ENCODE measurements at places on chromosomes 16 and 17. TPM values are rescaled to one million over a fixed set of nuclear protein-coding genes. Genes with fewer than 3 reads are reported as not detected.

- DNase-seq = no peak
Observed at GRCh38 chr17:81110488-81111040, 54.7 kb upstream of the PVALEF start.

- DNase-seq = no peak
Observed at GRCh38 chr16:1610899-1611632, 806 bp downstream of the IFT140 start.

DNA sequence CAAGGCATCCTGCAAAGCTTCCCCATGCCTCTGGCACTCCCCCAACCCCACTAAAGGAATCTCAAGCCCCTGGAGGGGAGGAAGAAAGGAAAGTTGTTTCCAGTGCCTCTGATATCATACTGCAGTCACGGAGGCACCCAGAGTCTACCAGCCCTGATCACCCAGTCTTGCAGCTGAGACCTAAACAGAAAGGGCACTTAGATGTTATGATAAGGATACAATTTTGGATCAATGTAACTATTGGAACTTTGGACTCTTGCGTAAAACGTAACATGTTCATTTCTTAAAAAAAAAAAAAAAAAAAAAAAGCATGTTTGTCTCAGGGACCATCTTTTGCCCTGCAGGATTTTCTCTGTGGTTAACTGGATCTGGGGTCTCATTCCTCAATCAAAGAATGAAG lies 52.4 kb upstream of the COX10 start:
- no peak for DNase-seq

DNA sequence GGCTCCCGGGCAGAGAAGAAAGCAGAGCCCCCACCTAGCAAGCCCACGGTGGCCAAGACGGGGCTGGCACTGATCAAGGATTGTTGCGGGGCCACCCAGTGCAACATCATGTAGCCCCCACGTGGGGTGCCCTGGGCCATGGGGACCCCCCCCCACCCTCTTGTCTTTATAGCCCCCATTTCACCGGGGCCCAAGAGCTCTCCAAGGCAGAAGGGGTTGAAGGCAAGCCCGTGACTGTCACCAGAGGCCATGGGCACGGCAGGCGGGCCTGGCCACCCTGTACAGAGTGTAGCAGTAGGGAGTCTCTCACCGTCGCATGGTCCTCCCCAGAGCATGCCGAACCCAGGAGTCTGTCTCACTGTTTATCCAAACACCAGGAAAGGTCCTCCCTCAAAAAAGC lies 56.2 kb downstream of the MARF1 start:
- DNase-seq = no peak

Gene CACNG3
- total RNA-seq = not detected

Gene GAS2L2
- not detected for total RNA-seq

Gene SYNGR3
- total RNA-seq = 1.3 TPM

Gene KRTAP17-1
- not detected for total RNA-seq

Data from HFFc6 (cell line).